ENCODE measurements at places on chromosomes 6 and 20.

GRCh38 chr6:150208611-150209352, 65.9 kb downstream of the PPP1R14C start:
- DNase-seq: no peak

DNA sequence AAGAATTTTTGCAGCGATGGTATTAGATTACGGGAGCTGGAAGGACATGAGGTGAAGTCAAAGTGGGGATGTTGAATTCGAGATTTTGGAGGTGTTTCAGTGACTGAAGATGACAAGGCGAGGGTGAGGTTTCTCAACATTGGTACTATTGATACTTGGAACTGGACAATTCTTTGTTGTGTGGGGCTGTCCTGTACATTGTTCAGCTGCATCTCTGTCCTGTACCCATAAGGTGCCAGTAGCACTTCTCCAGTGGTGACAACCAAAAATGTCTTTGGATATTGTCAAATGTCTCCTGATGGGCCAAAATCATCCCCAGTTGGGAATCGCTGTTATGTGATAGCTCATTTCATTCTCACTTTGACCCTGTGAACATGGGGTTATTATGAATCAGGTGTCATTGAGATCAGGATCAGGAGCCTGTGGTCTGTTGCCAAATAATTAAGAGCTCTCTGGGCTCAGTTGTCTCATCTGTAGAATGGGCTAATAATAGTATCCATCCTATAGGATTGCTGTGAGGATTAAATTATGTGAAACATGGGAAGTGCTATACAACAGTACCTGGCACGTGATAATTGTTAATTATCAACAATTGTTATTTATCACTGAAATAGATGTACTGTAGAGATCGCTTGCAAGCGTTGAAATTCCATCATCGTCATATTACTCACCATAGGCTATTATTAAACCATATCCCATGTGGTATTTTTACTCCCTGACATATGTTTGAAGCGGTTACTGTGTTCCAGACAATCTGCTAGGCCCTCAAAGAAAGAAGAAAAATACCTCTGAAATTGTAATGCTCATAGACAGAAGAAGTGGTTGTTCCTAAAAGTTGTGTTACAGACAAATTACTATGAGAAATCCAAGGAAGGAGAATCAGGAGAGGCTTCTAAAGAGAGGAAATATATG, 48.5 kb upstream of the TTPAL start:
- DNase-seq: no peak

- no peak for DNase-seq
These were observed 154.9 kb downstream of the FARS2 start for GRCh38 chr6:5416250-5416649.

DNA sequence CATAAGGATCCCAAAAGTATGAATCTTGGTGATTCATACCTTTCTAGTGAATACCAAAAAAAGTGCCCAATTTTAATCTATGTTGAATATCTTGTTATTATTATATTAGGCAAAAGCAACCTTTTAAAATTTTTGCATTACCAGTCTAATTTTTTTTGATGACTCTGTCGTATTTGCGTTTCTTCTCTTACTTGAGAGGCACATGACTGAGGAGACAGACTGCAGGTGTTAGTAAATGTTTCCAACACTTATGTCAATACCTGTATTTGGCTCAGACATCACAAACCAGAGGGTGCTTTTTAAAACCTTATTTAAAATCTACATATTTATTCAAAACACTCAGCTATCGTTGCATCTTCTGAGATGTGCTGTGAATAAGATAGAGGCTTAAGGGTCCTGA, 27.1 kb downstream of the ID4 start:
- DNase-seq: no peak

- DNase-seq: no peak
These were observed 27.0 kb downstream of the OSBPL2 start for GRCh38 chr20:62265365-62265764.

GRCh38 chr6:126625019-126625418, 285.1 kb downstream of the CENPW start:
- peak; percentile 63 for DNase-seq

DNA sequence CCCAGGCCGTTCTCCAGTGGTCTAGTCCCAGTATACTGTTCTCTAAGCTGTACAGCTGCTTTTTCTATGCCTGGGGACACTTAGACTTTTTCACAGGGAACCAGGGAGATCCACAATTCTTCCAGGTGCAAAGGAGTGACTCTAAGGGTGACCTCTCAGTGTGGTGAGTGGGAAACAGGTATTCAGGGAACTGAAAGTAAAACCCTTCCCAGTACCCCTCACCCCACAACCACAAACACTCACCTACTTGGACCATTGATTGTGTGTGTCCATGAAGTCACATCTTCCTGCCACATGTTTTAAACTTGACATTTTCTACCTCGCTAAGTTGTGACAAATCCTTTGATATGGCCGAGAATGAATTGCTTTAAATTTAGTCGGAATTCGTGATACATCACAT, 183.6 kb downstream of the CLIC5 start:
- DNase-seq: no peak

GRCh38 chr20:23403751-23404150, 17.5 kb downstream of the NAPB start:
- no peak for DNase-seq

- no peak for DNase-seq
These were observed 6.0 kb downstream of the PCMT1 start for GRCh38 chr6:149755300-149756260.

Data from right forelimb (tissue), 1 donor.